ENCODE measurements at places on chromosomes 5 and 9. TPM values are rescaled to one million over a fixed set of nuclear protein-coding genes. Genes with fewer than 3 reads are reported as not detected.

DNA sequence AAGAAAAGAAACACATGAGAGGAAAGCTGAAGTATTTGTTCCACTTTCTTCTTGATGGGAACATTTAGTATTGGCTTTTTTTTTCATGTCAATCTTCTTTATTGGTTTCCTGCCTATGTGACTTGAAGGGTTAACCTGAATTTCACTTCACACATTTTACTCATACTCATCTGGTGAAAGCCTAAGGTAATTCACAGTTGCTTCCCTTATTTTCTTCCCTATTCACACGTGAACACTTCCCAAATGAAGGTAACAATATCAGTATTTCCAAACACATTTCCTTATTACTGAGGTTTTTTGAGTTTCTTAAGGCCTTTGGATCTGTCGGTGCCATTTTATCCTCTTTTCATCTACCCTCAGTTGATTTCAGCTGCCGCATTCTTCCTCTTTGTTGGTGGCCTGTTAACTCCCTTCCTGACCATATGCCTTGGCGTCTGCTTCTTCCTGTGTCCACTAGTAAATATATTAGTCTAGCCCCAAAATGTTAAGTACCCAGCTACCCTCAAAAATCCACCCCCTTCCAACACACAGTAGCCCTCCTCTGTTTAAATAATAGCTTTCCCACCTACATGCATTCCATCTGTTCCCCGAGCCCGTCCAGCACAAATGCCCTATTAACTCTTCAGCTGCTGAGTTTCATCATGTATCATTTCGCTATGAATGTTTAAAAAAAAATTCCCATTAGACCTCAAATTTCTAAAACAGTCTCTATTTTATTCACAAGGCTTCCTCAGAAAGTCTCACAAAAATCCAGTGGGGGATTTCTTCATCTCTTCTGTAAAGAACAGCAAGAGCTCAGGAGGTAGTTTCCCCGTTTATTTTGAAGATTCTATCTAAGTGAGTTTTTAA is 97.3 kb downstream of the USP20 start:
- no peaks in the 10 kb centered on the region for H3K27me3 ChIP-seq
- H3K4me1 ChIP-seq, result peaks cover 37% of the 10 kb centered on the region
- H3K4me3 ChIP-seq, result peak overlapping the region; percentile 65
- no peak for DNase-seq
- H3K36me3 ChIP-seq, result peaks cover 30% of the 10 kb centered on the region
- H3K27ac ChIP-seq, result peak overlapping the region; percentile 77

DNA sequence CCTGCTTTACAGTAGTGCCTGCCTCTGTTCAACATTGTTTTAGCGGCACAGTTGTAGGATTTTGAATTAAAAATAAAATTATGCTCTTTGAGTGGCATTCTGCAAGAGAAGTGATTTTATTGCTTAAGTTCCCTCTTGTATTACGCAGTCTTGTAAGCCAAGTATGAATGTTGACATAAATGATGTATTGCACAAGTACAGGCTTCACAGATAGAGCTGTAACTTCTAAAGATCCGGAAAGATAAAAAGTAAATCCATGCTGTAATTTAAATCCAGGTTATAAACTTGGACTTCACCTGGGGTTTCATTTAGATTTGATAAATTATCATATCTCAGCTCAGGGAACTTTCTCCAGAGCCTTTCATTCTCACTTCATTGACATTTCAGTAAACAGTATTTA is 1114.7 kb downstream of the PTPRD start:
- no peaks in the 10 kb centered on the region for H3K4me1 ChIP-seq
- no peaks in the 10 kb centered on the region for H3K27me3 ChIP-seq
- H3K36me3 ChIP-seq, result no peaks in the 10 kb centered on the region
- no peak for DNase-seq
- H3K4me3 ChIP-seq, result no peak overlapping the region

DNA sequence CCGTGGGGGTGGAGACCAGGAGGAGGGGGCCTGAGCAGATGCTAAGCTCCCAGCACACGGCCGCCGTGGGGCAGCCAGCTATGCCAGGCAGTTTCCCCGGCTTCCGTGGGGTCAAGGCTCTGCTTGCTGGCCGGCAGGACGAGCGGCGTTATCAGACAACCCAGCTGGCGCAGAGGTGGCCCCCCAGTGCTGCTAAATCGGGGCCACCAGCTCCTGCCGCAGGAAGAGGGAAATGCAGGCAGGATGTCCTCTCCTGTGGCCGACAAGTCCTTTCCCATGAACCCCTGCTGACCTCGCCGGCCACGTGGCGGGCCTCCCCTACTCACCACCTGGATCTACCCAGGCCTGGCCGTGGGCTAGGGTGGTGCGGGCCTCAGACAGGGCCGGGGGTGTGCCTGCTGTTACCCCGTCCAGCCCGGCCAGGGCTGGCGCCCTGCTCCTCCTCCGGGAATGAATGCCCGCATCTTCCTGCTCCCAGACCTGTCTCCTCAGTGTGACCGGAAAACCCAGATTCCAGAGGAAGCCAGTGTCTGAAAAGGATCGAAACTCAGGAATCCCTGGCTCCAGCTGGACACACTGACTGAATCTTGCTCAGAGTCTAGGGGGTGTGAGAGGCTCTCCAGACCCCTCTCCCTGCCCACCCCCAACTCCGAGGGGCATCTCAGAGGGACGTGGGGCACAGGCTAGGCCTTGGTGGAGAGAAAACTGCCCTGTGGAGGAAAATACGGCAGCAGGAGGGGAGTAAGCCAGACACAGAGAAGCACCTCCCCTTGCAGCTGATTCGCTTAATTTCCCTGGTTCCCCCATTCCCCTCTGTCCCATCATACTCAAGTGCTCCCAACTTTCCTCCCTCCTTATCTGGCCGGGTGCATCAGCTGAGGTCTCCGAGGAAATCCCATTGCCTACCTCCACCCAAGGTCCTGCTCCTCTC is 3.9 kb downstream of the FLT4 start:
- H3K36me3 ChIP-seq, result no peaks in the 10 kb centered on the region
- no peak overlapping the region for H3K27ac ChIP-seq
- H3K27me3 ChIP-seq, result peaks cover 22% of the 10 kb centered on the region
- DNase-seq, result peak; percentile 26

GRCh38 chr5:32312197-32312594 is 543 bp downstream of the MTMR12 start:
- H3K27me3 ChIP-seq, result no peaks in the 10 kb centered on the region
- H3K4me1 ChIP-seq, result peaks cover 29% of the 10 kb centered on the region
- H3K36me3 ChIP-seq, result peaks cover 20% of the 10 kb centered on the region
- peak overlapping the region; percentile 92 for H3K4me3 ChIP-seq
- peak overlapping the region; percentile 84 for H3K27ac ChIP-seq
- no peak for DNase-seq

- no peak overlapping the region for H3K27ac ChIP-seq
- H3K27me3 ChIP-seq, result no peaks in the 10 kb centered on the region
- H3K4me3 ChIP-seq, result no peak overlapping the region
- no peaks in the 10 kb centered on the region for H3K36me3 ChIP-seq
- no peak for DNase-seq
These were observed 483.7 kb upstream of the RIOK2 start for GRCh38 chr5:97666783-97667182.

- no peak for DNase-seq
- no peaks in the 10 kb centered on the region for H3K4me1 ChIP-seq
- peaks cover under 1% of the 10 kb centered on the region for H3K27me3 ChIP-seq
- H3K36me3 ChIP-seq, result no peaks in the 10 kb centered on the region
- no peak overlapping the region for H3K4me3 ChIP-seq
These were observed 72.9 kb downstream of the ZNF622 start for GRCh38 chr5:16392718-16393117.

DNA sequence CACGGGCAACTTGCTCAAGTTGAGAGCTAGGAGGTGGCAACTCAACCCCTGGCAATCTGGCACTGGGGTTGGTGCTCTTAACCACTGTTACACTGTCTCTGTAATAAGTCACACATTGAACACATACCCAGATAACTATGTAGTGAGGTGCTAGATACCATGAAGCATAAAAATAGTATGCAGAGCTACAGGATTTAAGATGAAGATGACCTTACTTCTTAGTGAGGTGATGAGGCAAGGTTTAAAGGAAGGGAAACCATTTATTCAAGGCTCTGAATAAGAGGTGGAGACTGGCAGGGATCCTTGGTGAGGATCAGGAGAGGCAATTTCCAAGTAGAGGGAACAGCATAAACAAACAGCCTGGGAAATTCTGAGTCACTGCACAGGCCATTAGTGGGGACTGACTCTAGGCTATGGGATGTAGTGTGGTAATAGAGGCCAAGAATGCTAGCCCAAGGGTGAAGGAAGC is 67.6 kb upstream of the NR3C1 start:
- H3K36me3 ChIP-seq, result no peaks in the 10 kb centered on the region
- no peak overlapping the region for H3K27ac ChIP-seq
- no peaks in the 10 kb centered on the region for H3K4me1 ChIP-seq
- H3K4me3 ChIP-seq, result no peak overlapping the region
- DNase-seq, result no peak

DNA sequence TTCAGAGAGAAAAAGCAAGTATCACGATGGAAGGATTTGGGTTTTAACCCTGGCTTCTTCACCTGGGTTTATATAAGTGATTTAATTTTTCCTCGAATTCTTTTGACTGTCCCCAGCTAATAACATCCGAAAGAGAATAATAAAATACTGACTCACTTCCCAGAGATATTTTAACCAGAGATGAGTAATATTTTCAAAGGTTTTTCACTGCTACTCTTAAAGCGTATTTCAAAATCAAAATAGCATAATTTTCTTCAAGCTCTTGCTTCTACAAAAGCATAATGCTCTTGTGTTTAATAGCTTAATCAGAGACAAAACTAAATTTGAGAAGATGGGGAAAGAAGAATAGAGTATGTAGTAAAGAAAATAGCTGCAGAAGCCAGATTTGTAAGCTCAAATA is 215.2 kb upstream of the PTGER4 start:
- H3K36me3 ChIP-seq, result peaks cover 13% of the 10 kb centered on the region
- H3K27me3 ChIP-seq, result no peaks in the 10 kb centered on the region
- no peak overlapping the region for H3K27ac ChIP-seq
- no peak overlapping the region for H3K4me3 ChIP-seq

Gene PCDHGC5
- not detected for total RNA-seq

Measured in activated naive CD8-positive, alpha-beta T cell treated with anti-CD3 and anti-CD28 coated beads, Interleukin-2, amount 10 ng/mL, durations not matched to agents 7 days and 5 days (primary cell).